ENCODE measurements at places on chromosomes 6 and 20.

GRCh38 chr20:31707994-31708735, 14.5 kb downstream of the BCL2L1 start:
- DNase-seq = no peak

GRCh38 chr20:31721408-31722256, 1.0 kb downstream of the BCL2L1 start:
- no peak for DNase-seq

- no peak for DNase-seq
Observed at GRCh38 chr20:19652591-19653026, 105.4 kb upstream of the RIN2 start.

- DNase-seq = no peak
Observed at GRCh38 chr6:6466967-6467761, 121.4 kb upstream of the LY86 start.

GRCh38 chr20:56004007-56004406, 1.3 kb downstream of the CBLN4 start:
- no peak for DNase-seq

DNA sequence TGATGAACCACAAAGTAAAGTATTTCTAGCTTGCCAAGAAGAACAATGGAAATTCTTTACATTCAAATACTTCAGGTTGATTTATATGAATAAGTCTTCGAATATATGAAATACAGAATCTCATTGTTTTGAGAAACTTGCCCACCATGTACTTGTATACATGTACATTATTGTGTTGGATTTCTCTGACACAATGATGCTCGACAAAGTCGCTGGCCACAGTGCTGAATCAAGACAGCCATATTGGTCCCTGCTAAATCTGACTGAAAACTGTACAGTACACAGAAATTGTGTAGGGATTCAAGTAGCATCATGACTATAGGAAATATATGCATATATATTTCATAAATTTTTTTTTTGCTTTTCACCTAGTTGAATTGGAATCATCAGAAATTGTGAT, 13.1 kb upstream of the LIN28B start:
- no peak for DNase-seq

DNA sequence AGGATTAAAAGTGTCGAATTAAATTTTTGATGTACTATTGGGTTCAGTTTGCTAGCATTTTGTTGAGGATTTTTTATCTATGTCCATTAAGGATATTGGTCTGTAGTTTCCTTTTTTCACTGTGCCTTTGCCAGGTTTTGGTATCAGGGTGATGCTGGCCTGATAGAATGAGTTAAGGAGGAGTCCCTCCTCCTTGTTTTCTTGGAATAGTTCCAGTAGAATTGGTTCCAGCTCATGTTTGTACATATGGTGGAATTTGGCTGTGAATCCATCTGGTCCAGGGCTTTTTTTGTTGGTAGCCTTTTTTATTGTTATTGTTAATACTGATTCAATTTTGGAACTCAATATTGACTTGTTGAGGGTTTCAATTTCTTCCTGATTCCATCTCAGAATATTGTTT, 141.8 kb downstream of the SIM1 start:
- no peak for DNase-seq

DNA sequence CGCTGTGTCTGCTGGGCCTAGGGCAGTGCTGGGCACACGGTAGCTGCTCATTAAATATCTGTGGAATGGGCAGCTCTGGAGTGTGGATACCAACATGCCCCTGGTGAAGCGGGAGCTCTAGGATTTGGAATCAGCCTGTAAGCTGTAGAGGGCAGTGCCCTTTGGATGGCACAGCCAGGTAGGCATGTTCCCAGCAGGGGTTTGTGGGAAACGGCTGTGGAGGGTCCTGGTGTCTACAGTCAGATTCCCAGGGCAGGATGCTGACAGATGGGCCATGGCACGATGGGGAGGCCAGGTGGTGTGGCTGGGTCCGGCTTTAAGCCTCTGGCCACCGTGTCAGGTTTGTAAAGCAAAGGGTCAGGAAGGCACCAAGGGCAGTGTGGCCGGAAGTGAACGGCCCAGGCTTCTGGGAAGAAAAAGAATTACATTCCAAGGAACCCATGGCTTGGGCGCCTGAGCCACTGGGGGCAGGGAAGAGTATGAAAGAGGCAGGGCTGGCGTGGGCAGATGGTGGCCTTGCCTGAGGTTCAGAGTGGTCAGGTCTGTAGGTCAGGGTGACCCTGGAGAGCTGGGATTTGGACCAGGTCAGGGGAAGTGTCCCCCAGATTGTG, 44.8 kb downstream of the UBE2V1 start:
- DNase-seq = no peak

GRCh38 chr6:40520084-40520483, 67.1 kb downstream of the LRFN2 start:
- DNase-seq = no peak

DNA sequence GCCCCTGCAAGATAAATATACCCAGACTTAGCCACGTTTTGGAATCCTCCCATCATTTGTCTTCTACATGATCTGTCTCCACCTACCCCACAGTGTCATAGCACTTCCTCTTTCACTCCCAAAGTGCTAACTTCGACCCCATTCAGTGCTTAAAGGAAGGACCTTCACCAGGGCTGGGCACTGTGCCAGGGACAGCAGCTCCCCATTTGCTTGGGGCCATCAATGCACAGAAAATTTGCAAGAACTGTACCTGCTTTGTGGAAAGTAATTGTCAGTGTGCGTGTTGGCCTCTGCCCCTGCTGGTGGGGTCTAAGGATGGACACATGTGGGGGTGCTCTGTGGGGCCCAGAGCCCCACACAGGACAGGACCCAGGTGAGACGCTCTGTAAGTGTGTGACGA, 5.2 kb upstream of the BPIFA2 start:
- no peak for DNase-seq

- DNase-seq = no peak
Observed at GRCh38 chr6:49892280-49892679, 25.9 kb upstream of the CRISP1 start.

DNA sequence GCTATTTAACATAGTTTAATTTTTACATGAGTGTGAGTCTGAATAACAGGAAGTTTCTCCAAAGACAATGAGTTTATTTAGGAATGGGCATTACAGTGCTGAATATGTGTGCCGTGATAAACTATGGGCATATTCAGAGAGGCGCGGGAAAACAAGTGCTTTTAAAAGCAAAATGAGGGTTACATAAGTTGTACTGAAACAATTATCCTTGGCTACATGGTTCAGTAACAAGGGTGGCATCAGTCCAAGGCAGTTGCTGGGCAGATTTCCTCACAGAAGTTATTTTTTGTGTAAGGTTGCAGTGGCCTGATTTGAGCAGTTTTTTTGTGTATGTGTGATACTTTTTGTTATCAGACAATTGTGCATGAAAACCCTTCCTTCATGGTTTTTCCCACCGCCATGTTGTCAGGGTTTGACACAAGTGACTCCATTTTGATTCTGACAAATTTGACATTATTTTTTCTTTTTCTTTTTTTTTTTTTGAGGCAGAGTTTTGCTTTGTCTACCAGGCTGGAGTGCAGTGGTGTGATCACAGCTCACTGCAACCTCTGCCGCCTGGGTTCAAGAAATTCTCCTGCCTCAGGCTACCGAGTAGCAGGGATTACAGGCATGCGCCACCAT, 22.3 kb upstream of the PXDC1 start:
- DNase-seq = no peak

DNA sequence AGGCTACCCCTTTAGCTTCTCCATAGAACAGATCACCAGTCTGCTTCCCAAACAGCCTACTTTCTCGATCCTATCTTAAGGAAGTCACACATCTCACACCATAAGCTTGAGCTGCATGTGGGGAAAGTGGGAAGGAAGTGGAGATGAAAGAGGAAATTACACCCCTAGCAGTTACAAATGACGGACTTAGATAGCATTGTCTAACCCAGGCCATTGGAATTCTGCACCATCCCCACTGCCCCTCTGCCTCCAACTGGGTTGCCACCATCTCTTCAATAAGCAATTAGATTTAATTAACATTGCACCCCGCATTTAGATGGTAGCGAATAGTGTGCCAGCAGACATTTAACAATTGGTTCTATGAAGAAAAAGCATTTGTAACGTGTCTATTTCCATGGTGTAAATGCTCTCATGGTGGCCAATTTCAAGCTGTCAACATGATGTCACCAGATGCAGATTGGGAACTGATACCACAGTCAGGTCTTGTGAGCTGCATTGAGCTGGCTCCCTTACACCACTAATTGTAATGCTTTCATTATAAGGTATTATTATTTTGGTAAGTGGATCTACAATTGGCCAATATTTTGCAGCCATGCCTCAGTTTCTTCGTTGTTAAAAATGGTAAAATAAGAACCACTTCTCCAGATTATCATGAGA, 124.7 kb downstream of the CD24 start:
- DNase-seq = no peak

DNA sequence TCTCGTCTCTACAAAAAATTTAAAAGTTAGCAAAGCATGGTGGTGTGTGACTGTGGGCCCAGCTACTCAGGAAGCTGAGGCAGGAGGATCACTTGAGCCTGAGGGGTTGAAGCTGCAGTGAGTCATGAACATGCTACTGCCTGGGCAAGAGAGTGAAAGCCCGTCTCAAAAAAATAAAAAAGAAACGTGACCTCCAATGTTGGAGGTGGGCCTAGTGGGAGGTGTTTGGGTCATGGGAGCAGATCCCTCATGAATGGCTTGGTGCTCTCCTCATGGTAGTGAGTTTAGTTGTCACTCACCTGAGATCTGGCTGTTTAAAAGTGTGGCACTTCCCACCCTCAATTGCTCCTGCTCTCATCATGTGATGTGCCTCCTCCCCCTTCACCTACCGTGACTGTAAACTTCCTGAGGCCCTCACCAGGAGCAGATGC, 24.3 kb downstream of the RBL1 start:
- peak; percentile 12 for DNase-seq

GRCh38 chr20:36862857-36863668, 12.9 kb upstream of the TLDC2 start:
- DNase-seq = no peak

- no peak for DNase-seq
Observed at GRCh38 chr20:58086763-58087561, 141.5 kb downstream of the ANKRD60 start.

GRCh38 chr6:149264629-149265028, 52.9 kb upstream of the TAB2 start:
- peak; percentile 17 for DNase-seq

- DNase-seq = no peak
Observed at GRCh38 chr6:35765739-35766138, 10.7 kb upstream of the CLPSL2 start.

DNA sequence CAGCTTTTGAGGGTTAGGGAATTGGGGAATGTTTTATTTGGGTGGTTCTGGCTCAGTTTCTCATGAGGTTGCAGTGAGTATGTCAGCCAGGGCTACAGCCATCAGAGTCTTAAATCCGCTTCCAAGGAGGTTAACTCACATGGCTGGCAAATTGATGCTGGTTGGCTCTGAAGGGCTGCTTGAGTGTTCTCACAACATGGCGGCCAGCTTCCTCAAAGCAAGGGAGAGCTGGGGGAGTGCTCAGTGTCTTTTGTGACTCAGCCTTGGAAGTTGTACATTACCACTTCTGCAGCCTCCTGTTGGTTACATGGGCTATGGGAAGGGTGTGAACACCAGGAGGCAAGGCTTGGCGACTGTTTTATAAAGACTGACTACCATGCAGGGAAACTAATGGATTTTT, 17.8 kb upstream of the PPP1R3G start:
- DNase-seq = no peak

DNA sequence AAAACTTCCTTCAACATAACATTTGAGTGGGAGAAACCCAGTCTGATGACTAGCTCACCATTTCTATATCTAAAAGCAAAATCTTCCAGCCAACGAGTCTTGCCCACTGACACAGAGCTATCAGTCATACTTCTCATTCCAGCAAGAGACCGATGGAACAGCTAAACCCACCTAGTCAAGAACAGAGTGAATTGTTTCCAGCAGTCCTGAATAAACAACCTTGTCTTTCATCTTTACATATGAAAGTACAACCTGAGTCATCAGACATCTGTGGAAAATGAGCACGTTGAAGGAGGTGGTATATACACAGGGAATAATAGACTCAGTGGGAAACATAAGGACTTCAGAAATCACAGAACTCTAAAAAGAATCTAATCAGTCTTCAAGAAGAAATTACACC, 23.8 kb downstream of the NRSN1 start:
- DNase-seq = no peak

GRCh38 chr20:14721926-14722452, 384.6 kb upstream of the FLRT3 start:
- DNase-seq = no peak

GRCh38 chr6:136548582-136549299, 1.5 kb downstream of the MAP7 start:
- no peak for DNase-seq

- no peak for DNase-seq
Observed at GRCh38 chr6:3419624-3420272, 37.1 kb downstream of the SLC22A23 start.

GRCh38 chr6:113529196-113529595, 327.9 kb upstream of the MARCKS start:
- no peak for DNase-seq

DNA sequence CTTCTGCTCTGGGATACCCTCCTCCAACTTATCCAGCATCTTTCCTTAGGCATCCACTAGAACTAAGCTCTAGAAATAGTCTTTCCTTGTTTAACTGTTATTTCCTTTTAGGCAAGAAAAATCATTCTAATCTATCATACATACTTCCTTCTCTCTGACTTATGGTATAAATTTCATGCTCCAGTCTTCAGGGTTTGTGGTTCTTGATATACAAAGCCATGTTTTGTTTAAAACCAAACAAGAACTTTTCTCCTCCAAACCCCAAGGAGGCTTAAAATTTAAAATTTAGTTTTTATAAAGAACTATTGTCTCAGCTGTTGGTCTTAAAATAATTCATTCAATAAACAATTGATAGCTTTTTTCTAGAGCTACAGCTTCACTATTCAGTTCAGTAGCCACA, 77.2 kb downstream of the CD164 start:
- DNase-seq = no peak

- no peak for DNase-seq
Observed at GRCh38 chr6:147023581-147023980, 180.6 kb upstream of the STXBP5 start.

GRCh38 chr6:69948479-69949114, 82.2 kb downstream of the COL19A1 start:
- no peak for DNase-seq

GRCh38 chr6:21873562-21873961, 280.0 kb downstream of the SOX4 start:
- DNase-seq = no peak
